WTC11 (cell line): ENCODE measurements at places on chromosomes 7 and 10. TPM values are rescaled to one million over a fixed set of nuclear protein-coding genes. Genes with fewer than 3 reads are reported as not detected.
A peak's percentile ranks its signal among the peaks of the same experiment; 100 is the strongest.

DNA sequence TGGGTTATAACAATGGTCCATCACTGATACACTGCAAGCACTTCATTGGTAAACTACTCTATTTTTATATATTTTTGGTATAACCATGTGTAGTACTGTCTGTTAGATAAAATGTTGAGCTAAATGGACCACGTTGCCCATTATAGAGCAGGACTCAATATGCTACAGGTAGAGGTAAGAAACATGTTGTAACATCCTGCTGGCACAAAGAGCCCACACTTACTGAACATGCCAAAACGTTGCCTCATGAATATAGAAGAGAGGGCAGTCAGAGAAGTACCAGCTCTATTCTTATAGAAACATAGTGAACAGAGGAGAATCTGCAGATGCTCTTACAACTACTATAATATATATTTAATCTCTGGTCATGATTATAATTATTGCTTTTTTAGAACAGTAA, 18.4 kb upstream of the MET start:
- DNase-seq = no peak
- no peaks in the 10 kb centered on the region for H3K36me3 ChIP-seq
- no peaks in the 10 kb centered on the region for H3K27me3 ChIP-seq

DNA sequence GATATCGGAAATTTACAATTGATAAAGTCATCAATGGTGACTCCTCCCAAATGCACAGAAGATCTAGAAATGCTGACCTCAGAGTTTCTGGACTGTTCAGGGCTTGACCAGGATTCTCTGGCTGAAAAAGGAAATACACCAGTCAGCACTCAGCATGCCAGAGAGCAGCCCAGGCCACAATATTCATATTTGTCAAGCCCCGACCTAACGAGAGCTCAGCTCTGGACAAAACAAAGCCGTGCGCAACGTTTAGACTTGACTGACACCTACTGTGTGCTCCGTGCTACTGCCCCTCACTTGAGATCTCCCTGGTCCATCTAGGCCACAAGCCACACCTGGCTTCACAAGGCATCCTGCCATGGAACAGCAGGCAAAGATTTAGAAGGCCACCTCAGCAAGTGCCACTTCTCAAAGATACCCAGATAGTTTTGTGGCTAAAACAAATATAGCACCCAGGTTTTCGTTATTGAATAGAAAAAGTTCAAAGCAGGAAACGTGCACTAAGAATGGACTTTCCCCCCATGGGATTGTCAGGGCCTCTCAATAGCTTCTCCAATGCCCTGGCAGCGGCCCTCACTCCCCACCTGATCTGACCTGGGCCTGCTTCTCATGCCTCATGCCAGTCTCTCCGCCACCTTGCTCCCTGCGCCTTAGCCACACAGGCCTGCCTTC, 218.3 kb downstream of the FAM107B start:
- H3K27me3 ChIP-seq = no peaks in the 10 kb centered on the region
- no peaks in the 10 kb centered on the region for H3K36me3 ChIP-seq
- peak; percentile 39 for DNase-seq

Gene LANCL2
- total RNA-seq = 9.1 to 13.2 TPM (median 10.2 TPM) in 3 replicates

DNA sequence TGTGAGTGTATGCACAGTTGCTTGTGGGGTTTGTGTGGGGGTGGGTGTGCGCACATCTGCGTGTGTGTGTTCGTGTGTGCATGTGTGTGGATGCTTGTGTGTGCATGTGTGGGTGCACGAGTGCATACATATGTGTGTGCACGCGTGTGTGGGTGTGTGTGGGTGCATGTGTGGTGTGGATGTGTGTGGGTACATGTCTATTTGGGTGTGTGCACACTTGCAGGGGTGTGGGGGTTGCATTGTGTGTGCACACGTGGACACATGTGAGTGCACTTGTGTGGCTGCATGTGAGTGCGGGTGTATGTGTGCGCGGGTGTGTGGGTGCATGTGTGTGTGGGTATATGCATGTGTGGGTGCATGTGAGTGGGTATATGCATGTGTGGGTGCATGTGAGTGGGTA, 73.7 kb downstream of the NKX6-2 start:
- 0 out of 2 replicates have a peak overlapping the region, but pooled peaks have one; percentile 37 for H3K27ac ChIP-seq
- peaks cover 17% of the 10 kb centered on the region for H3K4me1 ChIP-seq
- no peaks in the 10 kb centered on the region for H3K27me3 ChIP-seq
- H3K36me3 ChIP-seq = no peaks in the 10 kb centered on the region

Gene IGFBP3
- total RNA-seq = 2.9 to 4.9 TPM (median 4.3 TPM) in 3 replicates

GRCh38 chr10:48455055-48455391, 148.5 kb downstream of the MAPK8 start:
- no peaks in the 10 kb centered on the region for H3K36me3 ChIP-seq
- H3K27ac ChIP-seq = no peak overlapping the region
- no peak for DNase-seq
- peaks cover 13% of the 10 kb centered on the region; the same call in 1 of the 2 replicates for H3K4me1 ChIP-seq

DNA sequence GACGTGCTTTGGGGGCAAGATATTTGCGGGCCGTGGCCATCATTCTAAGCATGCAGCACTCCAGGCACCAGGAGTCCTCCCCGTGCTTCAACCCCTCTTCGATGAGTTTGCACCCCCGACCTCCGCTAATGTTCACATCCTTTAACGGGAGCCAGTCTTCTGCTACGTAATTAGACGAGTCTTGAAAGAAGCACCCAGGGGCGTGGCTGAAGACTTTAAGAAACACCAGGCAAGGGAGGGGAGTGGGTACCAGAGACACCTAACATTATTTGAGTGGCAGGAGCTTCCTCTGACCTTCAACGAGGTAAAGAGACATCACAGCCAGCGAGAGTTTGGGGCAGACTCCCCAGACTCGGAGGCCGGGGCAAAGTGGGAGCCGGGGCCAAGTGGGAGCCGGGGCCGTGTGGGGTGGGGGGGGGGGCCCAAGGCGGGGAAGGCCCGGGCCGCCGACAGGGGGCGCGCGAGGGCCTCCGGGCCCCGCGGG, 31.1 kb upstream of the TOMM7 start:
- H3K36me3 ChIP-seq = peaks cover 26% of the 10 kb centered on the region
- DNase-seq = peak; percentile 27

Gene LIPF
- total RNA-seq = not detected in 3 replicates

DNA sequence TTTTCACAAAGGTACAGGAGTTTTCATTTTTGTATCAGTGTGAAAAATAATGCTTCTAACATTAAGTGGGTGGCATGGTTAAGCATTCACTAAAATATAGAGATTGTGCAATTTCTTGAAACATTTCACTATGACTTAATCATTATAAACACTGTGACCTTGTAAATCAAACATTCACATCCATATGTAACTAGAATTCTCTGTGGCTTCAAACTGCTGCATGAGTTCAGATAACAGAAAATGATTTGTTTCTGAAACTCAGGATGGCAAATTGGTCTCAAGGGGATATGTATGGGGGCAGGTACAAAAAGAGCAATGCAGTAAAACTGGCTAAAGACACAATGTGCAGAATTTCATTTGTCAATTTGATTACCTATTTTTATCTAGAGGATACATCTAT, 3.8 kb downstream of the FAM133B start:
- no peak for DNase-seq
- H3K4me3 ChIP-seq = no peak overlapping the region
- H3K27ac ChIP-seq = peak overlapping the region; percentile 80
- H3K27me3 ChIP-seq = peaks cover 9% of the 10 kb centered on the region

Gene CYP2E1
- total RNA-seq = 1.0 to 2.6 TPM (median 1.3 TPM) in 3 replicates

Gene RAB19
- total RNA-seq = 10.8 to 13.9 TPM (median 13.6 TPM) in 3 replicates

Gene BZW2
- 100.0 to 105 TPM (median 104 TPM) in 3 replicates for total RNA-seq

GRCh38 chr10:35368485-35369048, 32.3 kb downstream of the CCNY start:
- no peak overlapping the region for H3K4me3 ChIP-seq
- H3K27me3 ChIP-seq = no peaks in the 10 kb centered on the region
- H3K27ac ChIP-seq = no peak overlapping the region
- DNase-seq = no peak

GRCh38 chr7:91512958-91513357, 248.7 kb downstream of the FZD1 start:
- no peak overlapping the region for H3K4me3 ChIP-seq
- DNase-seq = no peak
- H3K27ac ChIP-seq = no peak overlapping the region
- H3K4me1 ChIP-seq = no peaks in the 10 kb centered on the region
- no peaks in the 10 kb centered on the region for H3K36me3 ChIP-seq
- no peaks in the 10 kb centered on the region for H3K27me3 ChIP-seq

DNA sequence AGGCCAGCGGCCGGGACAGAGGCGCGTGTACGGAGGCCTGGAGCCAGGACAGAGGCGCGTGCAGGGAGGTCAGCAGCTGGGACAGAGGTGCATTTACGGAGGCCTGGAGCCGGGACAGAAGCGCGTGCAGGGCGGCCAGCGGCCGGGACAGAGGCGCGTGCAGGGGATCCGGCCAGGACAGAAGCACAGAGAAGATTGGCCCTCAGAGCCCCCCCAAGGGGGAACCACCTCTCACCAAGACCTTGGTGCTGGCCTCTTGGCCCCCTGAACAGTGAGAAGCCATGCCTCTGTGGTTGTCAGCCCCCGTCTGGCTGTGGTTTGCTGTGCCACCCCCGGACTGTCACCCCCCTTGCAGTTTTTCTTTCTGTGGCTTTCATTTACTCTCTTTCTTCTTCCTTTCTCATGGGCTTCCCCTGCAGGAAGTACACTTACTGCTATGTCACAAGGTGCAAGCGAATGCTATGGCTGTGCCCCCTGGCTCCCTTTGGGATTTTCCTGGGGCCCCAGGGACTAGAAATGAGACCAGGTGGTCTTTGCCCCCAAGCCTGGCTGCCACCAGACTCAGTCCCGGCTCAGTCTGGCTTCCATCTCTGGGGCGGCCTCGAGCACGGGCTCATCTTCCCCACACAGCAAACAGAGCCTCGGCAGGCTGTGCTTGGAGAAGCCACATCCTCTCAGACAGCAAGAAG, 41.1 kb downstream of the INSIG1 start:
- no peaks in the 10 kb centered on the region for H3K27me3 ChIP-seq
- H3K4me3 ChIP-seq = no peak overlapping the region
- H3K36me3 ChIP-seq = no peaks in the 10 kb centered on the region
- H3K4me1 ChIP-seq = no peaks in the 10 kb centered on the region

Gene BHLHA15
- 2.7 to 3.3 TPM (median 2.8 TPM) in 3 replicates for total RNA-seq

DNA sequence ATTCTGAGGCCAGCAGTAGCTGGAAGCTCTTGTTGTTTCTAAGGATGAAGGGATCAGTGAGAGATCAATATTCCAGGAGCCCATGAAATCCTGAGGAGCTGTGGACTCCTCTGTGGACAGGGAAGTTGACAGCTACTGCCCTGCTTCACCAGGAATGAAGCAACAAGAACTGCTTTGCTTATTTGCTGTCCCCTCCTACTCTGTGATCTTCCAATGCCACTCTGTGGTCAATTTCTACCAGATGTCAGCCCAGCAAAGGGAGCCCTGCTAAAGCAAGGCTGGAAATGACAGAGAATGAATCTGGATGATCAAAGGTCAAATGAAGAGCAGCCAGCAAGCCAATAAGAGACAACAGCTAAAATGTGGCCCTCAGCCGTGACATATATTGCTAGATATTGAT, 227.5 kb upstream of the CHRM2 start:
- H3K27ac ChIP-seq = no peak overlapping the region
- no peak overlapping the region for H3K4me3 ChIP-seq
- H3K36me3 ChIP-seq = no peaks in the 10 kb centered on the region
- peaks cover 17% of the 10 kb centered on the region for H3K4me1 ChIP-seq

DNA sequence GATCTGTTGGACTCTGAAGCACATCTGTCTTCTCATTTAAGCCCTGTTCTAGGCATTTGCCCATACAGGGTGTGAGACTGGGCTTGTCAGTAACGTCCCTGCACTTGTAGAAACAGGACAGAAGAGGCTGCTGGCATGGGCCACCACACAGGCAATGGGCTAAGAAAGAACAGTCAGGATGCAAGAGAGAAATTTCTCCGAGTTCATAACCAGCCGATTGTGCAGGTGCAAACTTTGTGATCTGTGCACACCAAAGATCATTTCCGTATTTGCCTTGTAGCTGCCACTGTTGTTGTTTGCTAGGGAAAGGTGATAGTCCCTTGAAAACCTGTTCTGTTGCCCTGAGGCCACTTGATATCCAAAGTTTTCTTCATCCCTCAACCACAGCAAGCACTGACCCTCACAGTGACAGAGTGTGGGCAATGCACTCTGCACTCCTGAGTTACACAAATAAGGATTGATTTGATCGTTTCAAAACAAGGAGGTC, 20.3 kb downstream of the KLF6 start:
- H3K4me1 ChIP-seq = peaks cover 43% of the 10 kb centered on the region
- H3K27me3 ChIP-seq = peaks cover 2% of the 10 kb centered on the region
- no peaks in the 10 kb centered on the region for H3K36me3 ChIP-seq
- no peak overlapping the region for H3K27ac ChIP-seq

DNA sequence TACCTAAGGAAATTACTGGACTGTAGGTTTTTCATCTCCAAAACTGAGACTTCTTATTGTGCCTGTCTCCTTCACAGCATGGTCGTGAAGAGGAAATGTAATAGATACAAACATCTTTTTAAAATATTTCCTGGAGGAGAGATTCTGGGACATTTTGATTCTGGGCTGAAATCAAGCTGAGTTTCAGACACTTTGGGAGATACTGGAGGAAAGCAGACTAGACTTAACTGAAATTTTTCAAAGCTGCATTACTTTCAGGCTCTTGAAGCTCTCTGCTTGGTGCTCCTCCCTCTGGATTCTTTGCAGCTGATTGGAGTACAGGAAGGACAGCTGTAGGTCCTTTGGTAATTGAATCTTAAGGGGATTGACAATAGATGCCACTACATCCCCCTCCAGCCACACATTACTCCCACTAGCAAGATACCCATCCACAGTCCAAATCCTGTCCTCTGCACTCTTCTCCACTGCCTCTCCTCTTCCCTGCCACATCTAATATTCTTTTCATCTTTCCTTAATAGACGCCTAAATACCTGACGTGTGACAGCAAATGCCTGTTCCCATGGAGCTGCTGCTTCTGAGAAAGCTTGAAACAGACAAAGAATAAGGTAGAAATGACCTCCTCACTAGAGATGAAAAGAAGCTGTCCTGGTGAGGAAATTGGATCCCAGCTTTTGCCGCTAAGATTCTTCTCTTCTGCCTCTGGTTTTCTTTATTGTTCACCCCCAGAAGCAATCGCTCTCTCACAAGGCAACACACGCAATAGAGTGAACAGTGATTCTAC, 111.5 kb upstream of the PHYHIPL start:
- DNase-seq = no peak
- H3K36me3 ChIP-seq = no peaks in the 10 kb centered on the region
- H3K27me3 ChIP-seq = no peaks in the 10 kb centered on the region
- H3K4me3 ChIP-seq = no peak overlapping the region
- no peak overlapping the region for H3K27ac ChIP-seq
- H3K4me1 ChIP-seq = peaks cover 41% of the 10 kb centered on the region

GRCh38 chr7:145394126-145394525, 558.3 kb upstream of the TPK1 start:
- no peak for DNase-seq
- no peak overlapping the region for H3K27ac ChIP-seq
- no peaks in the 10 kb centered on the region for H3K4me1 ChIP-seq
- H3K27me3 ChIP-seq = no peaks in the 10 kb centered on the region
- H3K4me3 ChIP-seq = no peak overlapping the region

DNA sequence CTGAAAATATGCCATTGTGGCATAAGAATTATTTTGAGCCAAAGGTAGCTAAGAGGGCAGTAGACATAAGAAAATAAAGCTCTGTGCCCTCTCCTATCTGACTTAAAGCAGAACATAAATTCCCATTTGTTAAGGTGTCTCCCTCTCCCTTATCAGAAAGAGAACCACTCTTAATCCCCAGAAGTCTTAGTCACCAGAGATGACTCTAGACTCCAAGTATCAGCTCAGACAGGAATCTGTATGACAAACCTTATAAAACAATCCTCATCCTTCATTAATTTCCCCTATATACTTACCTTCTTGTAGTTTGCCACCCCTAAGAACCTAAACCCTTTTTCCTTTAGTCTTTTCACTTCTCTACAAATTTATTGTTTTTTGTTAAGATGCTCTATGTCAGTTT, 21.8 kb upstream of the PIP4K2A start:
- peaks cover 5% of the 10 kb centered on the region for H3K36me3 ChIP-seq
- no peaks in the 10 kb centered on the region for H3K27me3 ChIP-seq
- DNase-seq = no peak
- no peak overlapping the region for H3K4me3 ChIP-seq

Gene AKR1C1
- total RNA-seq = 3.9 to 4.3 TPM (median 4.1 TPM) in 3 replicates

Gene LLCFC1
- total RNA-seq = not detected in 3 replicates
